ENCODE measurements at places on chromosomes 2 and 18.
A peak's percentile ranks its signal among the peaks of the same experiment; 100 is the strongest.

- no peak for DNase-seq
Measured at GRCh38 chr2:215843579-215843978, 169.8 kb downstream of the MREG start.

- peak; percentile 9 for DNase-seq
Measured at GRCh38 chr18:9708057-9708433, at the start of gene RAB31. RAB31 (plus strand) TSS chr18:9708301; CDS start chr18:9708406, 105 bp downstream.

DNA sequence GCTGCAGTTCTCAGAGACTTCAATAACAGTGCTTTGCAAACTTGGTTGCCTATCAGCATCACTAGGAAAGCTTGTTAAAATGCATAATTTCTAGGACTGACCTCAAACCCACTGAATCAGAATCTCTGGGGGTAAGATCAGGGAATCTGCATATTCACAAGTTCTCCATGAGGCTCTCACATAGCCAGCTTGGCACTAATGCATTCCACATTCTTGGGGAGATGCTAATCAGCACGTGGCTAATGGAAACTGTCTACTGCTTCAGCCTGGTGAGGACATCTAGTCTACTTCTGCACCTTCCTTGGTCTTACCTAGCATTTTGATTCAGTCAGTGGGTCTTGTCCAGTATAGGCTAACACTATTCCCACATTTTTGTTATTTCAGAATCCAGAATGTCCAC lies 56.3 kb downstream of the RBKS start:
- no peak for DNase-seq

DNA sequence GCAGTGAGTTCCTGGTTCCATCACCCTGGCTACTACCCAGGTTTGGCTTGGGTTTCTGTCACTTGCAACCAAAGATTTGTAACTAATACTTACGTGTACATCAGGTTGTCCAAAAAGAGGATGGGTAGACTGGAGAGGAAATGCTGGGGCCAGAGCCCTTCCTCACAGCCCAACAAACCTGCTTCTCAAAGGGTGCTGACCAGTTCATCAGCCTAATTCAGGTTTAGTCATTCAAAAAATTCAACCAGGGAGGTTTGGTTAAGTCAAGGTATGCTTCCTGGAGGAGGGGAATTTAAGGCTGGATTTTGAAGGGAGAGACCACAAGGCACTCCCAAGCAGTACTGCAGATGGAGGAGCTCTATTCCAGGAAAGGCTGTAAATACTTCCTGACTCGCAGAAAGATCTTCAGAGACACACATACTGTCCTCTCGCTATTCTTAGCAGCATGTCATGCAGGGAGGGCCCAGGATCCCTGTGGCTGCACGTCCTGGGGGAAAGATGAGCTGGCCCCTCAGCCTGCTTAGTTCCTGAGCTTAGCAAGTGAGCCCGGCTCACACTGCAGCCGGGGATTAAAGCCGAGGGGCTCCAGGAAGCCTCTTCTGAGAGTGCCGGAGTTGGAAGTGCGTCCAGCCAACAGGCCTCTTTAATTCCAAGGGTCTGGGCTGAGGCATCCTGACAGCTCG lies 40.0 kb upstream of the BIN1 start:
- DNase-seq: no peak

GRCh38 chr18:54939361-54939917 lies 19.8 kb downstream of the CCDC68 start:
- DNase-seq: no peak

DNA sequence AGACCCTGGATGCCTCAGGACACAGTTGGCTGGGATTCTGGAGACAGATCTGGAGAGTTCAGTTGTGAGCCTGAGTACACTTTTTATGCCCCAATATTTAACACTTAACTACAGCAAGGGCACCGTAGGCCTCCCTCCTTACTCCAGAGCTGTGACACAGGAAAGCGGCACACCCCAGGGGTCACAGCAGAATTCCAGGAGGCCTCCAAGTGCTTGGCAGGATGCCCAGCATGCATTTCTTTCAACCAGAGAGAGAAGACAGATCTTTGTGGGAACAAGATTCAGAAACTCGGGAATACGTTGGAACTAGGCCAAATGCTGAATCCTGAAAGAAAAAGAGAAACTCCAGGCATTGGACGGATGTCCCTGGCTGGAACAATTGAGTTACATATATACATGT lies 199.2 kb upstream of the NT5C1B start:
- DNase-seq: no peak

- DNase-seq: no peak
Measured at GRCh38 chr18:6763524-6763923, 34.0 kb downstream of the ARHGAP28 start.

- DNase-seq: no peak
Measured at GRCh38 chr2:233003658-233004555, 9.1 kb downstream of the NGEF start.

- DNase-seq: no peak
Measured at GRCh38 chr2:103152556-103152955, 390.7 kb downstream of the TMEM182 start.

DNA sequence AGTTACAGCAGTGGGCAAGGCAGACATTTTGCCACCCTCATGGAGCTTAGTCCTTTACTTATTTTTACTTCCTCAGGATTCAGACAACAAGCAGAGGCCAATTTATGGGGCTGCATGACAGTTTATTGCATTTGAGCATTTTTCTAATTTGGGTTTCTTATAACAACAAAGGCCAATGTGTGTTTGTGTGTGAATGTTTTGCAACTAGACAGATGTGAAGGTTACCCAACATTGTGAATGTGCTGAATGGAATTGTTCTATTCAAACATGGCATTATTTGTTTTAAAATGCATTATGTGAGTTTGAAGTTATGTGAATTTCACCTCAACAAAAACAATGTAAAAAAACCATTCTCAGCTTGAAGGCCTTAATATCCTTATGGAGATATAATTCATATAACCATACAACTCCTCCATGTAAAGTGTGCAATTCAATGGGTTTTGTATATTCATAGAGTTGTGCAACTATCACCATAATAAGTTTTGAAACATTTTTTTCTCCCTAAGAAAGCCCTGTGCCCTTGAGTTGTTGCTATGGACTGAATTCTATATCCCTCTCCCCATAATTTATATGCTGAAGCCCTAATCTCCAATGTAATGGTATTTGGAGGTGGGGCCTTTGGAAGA lies 57.3 kb downstream of the CCDC195 start:
- DNase-seq: no peak

GRCh38 chr2:187612857-187613256 lies 58.6 kb upstream of the TFPI start:
- no peak for DNase-seq

DNA sequence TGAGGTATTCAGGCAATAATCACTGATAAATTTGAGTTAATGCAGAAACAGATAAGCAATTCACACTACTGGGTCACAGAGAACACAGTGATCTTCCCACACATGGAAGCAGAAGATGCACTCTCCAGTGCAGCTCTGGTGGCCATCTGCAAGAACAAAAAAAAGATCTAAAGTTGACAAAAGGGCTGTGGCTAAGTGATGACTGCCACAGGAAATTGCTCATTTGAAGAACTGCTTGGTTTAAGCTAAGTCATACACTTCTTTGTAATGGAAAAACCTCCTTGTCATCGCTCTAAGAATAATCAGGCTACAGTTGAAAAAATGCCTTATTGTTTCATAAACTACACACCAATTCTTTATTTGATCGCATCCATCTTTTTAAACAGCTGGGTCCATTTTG lies 115.1 kb downstream of the DTNB start:
- DNase-seq: peak; percentile 33

DNA sequence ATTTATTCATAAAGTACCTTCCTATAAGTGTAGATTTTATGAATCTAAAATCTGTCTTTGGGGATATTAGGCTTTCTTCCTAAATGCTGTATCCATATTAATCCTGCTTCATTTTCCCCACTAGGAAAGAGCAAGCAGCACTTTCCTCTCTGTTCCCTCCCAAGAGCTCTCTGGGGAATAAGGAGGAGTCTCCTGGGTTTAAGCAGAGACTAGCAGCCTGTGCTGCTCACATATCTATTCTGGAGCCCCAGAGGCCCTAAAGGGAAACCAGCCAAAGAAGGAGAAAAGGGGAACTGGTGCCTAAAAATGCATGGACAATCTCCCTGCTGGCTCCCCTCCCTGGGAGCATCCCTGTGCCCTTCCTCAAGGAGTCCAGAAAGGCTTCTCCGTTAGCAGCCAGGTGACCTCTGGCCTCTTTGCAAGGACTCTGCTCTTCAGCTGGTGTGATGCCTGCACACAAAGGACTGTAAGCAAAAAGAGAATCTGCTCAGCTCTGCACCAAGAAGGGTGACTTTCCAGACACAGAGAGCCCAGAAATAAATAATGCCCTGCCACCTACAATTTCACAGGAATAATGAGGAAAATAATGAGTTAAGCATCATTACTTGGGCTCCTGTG lies 270.6 kb downstream of the SS18 start:
- no peak for DNase-seq

DNA sequence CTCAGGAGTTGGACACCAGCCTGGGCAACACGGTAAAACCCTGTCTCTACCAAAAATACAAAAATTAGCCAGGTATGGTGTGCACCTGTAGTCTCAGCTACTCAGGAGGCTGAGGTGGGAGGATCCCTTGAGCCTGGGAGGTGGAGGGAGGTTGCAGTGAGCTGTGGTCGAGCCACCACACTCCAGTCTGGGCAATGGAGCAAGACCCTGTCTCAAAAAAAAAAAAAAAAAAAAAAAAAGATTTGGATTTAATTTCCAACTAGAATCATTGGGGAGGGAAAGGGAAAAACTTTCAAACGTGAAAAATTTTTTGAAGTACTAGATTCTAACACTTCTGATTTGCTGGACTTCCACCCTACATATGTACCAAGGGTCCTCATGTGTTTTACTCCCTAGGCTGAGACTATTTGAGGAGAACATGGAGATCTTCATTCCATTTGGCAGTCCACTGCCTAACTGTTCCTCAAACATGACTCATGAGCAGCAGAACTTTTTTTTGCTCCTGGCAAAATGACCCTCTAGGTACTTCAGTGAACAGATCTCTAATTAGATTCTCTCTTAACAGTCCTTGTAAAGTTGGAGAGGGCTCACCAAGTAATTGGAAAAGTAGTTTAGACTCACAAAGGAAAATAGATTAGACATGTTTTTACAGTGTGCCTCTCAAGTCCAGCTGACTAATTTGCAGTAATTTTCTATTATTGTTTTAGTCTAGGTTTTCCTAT lies 267.6 kb downstream of the METTL4 start:
- DNase-seq: no peak

DNA sequence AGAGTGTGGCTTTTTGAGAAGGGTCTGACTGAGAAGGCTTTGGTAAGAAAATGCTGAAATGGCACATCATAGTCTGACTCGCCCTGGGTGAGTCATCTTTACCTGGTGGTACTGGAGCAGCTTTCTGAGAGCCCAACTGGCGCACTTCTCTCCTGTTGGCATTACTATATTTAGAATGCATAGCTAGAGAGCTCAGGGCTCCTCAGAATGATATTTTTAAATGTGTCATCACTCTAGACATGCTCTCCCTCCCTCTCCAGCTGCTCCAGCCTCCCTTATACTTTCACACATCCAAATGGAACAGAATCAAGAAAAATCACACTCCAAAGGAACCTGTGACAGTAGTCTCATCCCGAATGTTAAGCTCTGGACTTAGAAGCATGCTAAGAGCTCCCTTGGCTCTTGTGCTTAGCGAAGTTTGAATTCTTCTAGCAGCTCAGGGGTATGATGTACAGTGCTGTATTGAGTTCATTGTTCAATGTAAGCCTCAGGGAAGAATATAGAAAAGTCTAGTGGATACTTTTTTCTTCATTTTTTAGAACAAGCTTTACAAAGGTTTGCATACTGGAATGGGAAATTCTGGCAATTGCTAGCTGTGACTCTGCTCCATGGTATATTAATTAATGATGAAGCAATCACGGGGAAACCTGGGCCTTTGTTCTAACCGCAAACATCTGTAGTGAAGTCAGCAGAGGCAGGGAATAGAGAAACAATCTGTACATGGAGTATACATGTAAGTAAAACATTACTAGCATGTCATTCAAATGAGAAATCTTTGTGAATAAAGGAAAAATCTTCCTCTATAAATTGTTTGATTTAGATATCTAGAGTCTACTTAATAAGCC lies 751.2 kb upstream of the NRXN1 start:
- DNase-seq: no peak

- DNase-seq: no peak
Measured at GRCh38 chr2:64985447-64985846, 3.8 kb upstream of the SLC1A4 start.

GRCh38 chr2:200578778-200579177 lies 7.0 kb upstream of the AOX1 start:
- peak; percentile 27 for DNase-seq

GRCh38 chr2:152499331-152499816 lies 164.4 kb downstream of the FMNL2 start:
- DNase-seq: no peak
